A549 (cell line): ENCODE measurements at places on chromosomes 3 and 15.

DNA sequence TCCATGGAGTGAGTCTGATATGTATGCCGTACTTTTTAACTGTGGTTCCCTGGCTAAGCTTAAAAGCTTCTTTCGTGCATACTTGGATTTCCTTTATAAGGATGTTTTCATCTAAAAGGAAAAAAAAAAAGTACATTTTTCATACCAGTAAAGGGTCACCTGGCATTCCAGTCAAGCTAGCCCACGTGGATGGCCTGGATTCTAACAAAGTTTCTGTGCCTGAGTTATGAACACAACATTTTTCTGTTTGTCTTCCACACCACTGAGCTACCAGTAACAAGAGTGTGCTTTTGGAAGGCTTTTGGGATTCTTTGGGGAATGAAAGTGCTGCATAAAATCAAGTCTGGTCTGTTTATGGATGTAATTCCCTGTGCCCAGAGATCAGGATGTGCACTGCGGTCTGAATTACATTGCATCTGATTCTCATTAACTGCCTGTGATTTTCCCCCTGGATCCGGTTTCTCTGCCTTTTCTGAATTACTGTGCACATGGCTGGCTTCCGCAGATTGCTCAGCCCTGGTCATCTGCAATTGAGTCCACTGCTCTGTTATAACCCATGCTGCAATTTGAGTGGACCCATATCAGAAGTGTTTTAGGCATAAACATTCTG lies 38.2 kb upstream of the MAGI1 start:
- no peak for DNase-seq

- DNase-seq, result no peak
Measured at GRCh38 chr3:59746585-59746984, 696.8 kb upstream of the CFAP20DC start.

DNA sequence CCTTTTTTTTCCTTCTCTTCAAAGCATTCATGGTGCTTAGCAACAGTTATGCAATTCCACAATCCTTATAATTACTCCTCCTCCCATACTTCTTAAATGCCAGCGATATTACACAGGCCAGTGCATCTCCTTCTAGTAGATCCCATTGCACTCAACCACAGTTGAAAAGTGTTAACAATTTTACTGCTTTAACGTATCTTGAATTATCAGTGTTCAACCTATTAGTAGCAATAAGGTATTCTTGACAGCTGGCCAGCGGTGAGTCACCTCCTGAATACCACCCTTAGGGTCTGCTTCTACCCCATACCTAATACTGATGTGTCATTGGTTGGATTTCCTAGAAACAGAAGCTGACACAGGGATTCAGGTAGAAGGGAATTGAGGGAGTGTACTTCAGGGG lies 24.0 kb upstream of the TEX9 start:
- DNase-seq, result no peak

DNA sequence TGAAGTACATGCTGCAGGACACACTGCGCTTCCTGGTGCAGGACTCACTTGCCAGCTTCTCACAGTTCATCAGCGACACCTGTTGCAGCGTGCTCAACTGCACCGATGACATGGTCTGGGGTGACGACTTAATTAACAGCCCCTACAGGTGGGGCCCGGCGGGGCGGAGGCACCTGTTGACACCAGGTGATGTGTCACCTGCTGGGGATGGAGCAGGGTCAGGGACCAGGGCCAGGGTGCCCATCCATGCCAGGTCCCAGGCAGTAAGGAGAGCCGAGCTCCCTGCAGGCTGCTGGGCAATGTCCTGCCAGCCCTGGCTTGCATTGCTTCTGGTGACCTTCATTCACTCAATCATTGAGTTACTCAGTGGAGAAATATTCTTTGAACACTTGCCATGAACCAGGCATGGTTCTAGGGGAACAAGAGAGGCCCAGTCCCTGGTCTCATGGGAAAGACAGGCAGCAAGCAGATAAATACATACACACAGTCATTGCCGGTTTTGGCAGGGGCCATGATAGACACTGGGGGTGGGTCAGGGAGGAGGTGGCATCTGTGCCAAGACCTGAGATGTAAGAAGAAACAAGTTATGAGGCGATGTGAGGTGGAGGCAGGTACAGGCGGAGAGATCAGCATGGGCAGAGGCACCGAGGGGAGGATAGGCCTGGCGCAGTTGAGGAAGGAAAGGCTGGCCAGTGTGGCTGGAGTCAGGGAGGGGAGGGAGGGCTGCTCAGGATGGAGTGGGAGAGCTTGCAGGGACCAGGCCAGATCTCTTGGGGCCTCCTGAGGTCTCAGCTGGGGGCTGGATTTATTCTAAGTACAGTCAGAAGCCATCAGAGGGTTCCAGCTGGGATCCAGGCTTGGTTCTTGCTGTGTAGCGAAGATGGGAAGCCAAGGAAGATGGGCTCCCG lies 30.8 kb downstream of the DNAH1 start:
- DNase-seq, result no peak

DNA sequence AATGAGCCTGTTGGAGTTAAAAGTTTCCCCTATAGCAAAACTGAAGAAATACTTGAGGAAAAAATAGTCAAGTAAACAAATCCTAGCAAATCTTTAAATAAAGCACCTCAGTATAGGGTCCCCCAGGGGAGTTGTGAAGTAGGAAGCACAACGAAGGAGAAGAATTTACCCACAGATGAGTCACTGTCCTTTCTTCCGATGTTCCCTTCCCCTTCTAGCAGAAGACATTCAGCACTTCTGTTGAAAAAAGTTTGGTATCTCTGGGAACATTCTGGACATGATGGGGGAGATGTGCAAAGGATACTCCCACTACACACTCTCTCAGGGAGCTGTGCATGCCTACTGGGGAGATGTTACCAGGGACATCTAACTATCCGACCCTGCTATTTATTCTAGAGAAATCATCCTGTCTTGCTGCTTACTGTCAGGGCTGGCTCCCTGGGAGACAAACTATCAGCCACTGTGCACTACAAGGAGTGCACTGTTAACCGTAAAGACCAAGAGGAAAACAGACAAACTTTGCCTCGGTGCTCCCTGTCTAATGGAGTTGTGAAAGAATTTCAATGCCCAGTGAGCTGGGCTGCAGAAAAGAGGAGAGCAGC lies 93.8 kb downstream of the RFTN1 start:
- no peak for DNase-seq

GRCh38 chr3:50453907-50454306 lies 49.5 kb downstream of the CACNA2D2 start:
- no peak for DNase-seq

- DNase-seq, result no peak
Measured at GRCh38 chr15:58511599-58511987, 79.8 kb downstream of the LIPC start.

- peak; percentile 70 for DNase-seq
Measured at GRCh38 chr3:24495326-24495994, 810 bp upstream of the THRB start.

DNA sequence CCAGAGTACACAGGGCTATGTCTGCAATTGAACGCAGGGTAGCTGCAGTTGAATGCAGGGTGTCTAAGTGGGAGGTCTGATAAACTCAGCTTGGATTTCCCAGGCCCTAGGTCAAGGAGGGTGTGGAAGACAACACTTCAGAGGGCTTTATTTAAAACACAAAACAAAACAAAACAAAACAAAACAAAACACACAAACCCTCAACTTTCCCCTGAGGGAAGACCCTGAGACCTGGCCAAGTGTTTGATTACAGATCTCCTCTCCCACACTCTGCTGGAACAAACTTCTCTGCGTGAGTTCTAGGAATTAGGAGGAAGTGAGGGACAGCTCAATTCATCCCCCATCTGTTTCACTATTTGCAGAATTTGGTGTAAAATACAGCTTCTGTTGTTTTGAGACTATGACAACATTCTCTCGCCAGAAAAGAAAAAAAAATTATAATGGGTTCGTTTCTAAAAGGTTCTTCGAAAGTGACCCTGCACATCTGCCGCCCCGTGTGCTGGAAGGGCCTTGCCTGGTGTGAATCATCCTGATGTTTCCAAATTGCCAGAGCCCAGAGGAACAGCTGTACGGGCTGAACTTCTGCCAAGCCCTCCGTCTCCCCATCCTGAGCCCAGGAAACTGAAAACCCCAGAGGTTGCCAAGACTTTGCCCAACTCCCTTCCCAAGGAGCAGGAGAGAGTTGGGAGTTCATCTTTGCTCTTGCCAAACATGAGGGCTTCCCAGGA lies 73.3 kb upstream of the RAD18 start:
- no peak for DNase-seq

GRCh38 chr15:69072906-69073305 lies 58.4 kb downstream of the NOX5 start:
- DNase-seq, result no peak

- no peak for DNase-seq
Measured at GRCh38 chr15:73899197-73900094, 26.1 kb downstream of the TBC1D21 start.

GRCh38 chr3:3191675-3192285 lies 12.3 kb upstream of the CRBN start:
- no peak for DNase-seq

GRCh38 chr3:13045904-13046568 lies 27.2 kb downstream of the IQSEC1 start:
- DNase-seq, result no peak

DNA sequence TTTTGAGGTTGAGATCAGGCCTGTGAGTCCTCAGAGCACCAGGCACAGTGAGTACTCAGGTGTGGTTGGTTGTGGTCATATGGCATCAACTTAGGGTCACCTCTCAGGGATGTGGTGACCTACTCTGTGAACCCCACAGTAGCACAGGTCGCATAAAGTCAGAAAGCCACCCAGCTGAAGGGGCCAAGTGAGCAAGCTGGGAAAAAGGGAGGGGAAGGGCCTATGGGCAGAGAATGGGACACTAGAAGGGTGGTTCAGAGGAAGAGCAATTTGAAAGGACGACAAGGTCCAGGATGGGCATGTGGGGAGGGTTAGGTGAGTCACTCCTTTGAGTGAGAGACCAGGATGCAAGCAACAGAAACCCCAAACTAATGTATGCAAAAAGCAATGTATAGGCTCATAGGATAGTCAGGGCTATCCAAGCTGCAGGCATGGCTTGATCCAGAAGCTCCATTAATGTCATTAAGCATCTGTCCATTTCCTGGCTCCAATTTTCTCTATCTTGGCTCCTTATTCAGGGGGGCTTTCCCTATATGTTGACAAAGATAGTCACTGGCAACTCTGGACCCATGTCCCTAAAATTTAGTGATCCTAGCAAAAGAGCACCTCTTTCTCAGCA lies 33.5 kb downstream of the HMCES start:
- DNase-seq, result no peak

GRCh38 chr3:122024800-122025199 lies 2.8 kb upstream of the ILDR1 start:
- DNase-seq, result no peak

DNA sequence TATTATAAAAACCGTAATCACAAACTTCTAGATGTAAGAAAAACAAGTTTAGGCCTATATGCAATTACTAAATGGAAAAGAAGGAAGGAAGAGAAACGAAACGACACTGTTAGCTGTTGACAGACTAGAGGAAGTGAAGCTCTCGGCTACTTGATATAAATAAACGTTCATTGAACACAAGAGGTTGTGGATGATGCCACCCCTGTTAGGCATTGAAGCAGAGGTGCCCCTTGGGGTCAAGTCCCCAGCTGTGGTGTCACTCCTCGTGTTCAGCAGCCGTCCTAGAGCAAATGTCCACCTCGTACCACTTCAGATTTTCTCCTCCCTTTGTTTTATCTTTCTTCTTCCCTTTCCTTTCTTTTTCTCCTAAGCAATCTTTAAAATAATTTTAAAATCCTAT lies 146.5 kb upstream of the UBE2E1 start:
- DNase-seq, result no peak

DNA sequence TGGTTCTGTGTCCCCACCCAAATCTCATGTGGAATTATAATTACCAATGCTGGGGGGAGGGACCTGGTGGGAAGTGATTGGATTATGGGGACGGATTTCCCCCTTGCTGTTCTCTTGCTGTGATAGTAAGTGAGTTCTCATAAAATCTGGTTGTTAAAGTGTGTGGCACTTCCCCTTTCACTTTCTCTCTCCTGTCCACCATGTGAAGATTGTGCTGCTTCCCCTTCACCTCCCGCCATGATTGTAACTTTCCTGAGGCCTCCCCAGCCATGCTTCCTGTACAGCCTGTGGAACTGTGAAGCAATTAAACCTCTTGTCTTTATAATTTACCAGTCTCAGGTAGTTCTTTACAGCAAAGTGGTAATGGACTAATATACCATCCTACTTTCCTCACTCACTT lies 289.6 kb downstream of the EFHB start:
- DNase-seq, result no peak

GRCh38 chr3:141649871-141650270 lies 88.2 kb upstream of the RNF7 start:
- DNase-seq, result no peak

DNA sequence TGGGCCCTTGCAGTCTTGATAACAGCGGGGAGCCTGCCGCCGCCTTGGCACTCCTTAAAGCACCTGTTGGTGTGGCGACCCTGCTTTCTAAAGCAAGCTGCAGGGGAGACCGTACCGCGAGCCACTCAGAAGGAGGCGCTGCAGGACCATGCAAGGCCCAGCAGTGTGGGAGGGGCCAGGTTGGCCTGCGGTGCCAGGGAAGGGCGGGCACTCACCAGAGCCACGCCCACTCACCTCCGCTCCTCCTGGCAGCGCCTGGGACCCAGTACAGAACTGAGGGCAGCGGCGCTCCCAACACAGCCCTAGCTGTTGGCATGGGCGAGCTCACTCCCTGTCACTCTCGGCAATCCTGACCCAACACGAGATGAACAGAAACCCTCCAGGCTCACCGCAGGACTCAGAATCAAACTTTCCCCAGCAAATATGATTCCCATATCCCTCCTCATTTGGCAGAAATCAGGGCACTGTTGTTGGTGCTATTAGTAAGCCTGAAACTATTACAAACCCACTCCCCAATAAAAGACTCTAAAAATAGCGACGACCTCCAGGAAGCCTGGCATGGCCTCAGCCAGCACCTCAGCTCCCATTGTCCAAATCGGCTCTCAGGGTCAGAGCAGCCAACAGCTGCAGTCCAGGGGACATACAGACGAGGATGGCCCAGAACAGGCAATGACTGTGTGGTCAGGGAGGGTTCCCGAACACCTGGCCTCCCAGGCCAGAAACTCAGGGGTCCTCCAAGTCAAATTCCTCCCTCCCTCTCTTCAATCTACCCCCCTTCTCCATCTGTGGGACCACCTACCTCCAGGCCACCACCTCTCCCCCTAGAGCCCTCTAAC lies 77.2 kb downstream of the TBC1D2B start:
- peak; percentile 92 for DNase-seq

DNA sequence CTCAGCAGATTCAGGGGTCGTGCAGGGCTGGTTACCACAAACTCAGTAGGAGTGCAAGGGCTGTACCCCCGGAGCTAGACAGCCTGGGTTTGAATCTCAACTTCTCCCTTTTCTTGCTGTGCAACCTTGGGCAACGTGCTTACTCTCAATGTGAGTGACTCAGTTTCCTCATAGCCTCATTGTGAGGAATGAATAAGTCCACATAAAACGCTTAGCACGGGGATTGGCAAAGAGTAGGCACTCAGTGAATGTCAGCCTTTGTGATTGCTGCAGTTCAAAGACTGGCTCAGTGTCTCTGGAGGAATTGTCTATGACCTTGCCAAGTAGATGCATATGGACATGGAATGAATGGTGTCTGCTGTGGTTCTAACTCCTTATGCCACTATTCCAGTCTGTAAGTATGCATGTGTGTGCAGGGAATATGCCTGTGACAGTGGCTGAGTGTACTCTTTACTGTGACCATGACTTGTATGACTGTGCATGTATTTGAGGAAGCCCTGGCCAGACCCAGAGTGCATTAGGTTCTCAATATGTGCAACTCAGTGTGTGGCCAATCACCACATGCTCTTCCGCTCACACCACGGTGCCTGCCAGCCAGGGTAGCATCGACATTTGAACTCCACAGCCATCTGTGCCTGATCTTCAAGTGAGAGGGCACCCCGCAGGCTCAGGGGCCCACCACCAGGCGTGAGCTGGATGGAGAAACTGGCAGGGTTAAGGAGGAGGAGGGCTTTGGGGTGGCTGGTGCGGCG lies 900 bp upstream of the HYAL3 start:
- no peak for DNase-seq
